ENCODE measurements at places on chromosomes 16 and 17. TPM values are rescaled to one million over a fixed set of nuclear protein-coding genes. Genes with fewer than 3 reads are reported as not detected.
A peak's percentile ranks its signal among the peaks of the same experiment; 100 is the strongest.

DNA sequence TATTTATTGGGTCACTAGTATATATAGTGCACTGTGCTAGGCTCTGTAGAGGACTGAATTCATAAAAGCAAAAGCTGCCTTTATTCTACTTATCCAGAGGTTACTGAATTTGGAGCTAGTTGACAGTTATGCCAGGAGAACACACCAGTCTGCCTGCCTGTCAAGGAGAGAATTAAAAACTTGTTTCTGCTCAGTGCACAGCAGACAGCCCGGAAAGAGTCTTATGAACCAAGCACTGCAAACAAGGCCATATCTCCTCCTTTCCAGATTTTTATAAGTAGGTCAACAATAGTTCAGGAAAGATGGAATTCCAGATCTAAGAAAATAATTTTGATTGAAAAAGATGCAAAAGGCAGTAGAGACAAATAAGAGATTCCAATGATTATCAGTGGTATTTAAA is 267.8 kb downstream of the CA10 start:
- no peak for DNase-seq

DNA sequence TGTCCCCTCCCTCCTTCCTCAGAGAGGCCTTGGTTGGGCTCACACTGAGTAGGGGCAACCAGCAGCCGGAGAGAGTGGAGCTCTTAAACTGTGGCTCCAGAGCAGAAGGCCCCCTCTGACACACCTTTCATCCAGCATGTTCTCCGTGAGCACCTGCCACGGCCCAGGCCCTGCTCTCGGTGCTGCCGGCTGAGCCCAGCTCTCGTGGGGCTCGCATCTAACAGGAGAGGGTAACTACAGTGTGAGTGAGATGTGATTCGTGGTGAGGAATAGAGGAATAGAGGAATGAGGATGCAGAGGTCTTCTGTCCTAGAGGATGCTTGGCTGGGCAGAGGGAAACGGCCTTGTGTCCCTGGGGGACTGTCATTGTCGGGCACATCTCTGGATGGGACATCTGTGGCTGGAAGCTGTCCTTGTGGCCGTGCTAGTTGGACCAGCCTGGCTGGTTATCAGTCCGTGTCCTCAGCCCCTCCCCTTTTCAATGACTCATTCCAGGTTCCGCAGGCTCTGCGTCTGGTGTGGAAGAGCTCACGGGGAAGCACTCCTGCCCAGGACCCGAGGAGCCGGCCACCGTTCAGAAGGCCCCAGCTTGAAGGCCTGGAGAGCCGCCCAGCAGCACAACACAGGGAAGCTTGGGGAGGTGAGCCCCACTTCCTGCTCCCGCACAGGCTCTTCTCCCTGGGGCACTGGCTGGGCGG is 11.9 kb upstream of the DNASE1 start:
- peak; percentile 19 for DNase-seq

DNA sequence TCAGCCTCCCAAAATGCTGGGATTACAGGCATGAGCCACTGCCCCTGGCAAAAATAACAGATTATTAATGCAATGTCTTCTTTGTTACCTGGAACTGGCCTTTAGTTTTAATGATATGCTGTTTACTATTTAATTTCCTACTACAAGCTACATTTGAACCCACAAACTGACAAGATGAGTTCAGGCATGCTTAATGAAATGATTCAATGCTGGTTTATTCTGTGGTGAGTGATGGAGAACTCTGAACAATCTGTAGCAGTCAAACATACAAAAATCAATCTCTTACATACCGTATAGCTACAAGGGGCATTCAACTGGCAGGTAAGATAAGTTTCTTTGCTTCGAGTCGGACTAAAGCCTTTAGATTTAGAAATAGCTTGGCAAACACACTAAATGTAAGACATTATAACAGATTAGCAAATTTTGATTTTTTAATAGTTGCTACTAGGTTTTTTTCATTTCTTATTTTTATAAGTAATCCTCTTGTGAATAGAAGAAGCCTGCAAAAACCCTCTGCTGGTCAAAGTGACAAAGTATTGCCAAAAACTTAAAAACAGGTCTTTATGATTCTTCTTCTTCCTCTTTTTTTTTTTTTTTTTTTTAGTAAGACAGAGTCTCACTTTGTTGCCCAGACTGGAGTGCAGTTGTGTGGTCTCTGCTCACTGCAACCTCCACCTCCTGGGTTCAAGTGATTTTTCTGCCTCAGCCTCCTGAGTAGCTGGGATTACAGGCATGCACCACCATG is 138.5 kb downstream of the SSH2 start:
- DNase-seq = peak; percentile 9

DNA sequence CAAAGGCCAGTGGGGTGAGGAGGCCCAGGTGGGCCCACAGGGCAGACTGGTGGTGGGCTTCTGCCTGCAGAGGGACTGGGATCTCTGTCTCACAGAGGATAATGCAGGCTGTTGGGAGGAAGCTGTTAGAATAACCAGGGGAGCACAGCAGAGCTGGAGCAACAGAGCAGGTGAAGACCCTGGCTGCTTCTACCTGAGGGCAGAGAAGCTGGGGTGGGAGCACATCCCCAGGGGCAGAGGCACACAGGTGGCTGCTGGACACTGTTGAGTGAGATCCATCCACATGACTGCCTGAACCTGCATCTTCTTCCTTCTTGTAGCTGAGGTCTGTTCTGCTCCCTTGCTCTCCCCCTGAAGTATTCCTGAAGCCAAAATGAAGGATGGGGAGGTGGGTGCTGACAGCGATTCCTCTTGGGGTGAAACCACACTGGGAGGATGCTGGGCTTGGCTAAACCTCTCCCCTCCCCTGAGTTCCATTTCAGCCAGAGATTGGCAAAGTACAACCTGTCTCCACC is 1725.0 kb downstream of the TP53TG3F start:
- DNase-seq = no peak

- peak; percentile 48 for DNase-seq
These were observed 8.1 kb upstream of the TIMP2 start for GRCh38 chr17:78933025-78933958.

DNA sequence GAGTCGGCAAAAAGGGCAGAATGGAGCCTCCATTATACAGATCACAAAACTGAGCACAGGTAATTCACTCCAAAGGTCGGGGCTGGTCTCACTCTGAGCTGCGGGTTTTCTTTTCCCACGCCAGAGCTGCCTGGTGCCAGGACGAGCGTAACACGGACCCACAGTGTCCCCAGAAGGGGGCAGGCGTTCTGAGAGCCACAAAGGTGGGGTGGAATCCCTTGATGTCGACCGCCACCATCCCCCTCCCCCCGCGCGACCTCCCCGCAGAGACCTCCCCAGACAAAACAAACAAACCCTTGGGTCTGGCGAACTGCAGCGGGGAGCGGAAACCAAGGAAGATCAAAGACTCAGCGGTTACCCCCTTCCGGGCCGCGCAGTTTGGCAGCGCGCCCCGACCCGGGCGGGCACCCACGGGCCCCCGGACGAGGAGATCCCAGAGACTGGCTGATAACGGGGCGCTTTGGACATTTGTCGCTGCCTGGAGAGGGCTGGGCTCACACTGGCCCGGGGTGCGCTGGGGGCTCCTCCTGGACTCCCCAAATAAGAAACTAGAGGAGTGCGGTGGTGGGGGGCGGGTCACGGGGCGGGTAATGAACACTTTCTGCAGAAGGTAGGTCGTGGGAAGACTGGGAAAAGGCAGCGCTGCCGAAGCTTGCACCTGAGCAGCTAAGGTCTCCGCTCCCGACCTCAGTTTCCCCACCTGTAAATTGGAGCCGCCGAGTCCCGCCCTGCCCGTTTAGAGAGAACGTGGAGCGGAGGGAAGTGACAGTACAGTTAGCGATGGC is 664 bp upstream of the NKD1 start:
- no peak for DNase-seq

GRCh38 chr16:84787263-84787622 is 32.5 kb upstream of the CRISPLD2 start:
- DNase-seq = no peak

GRCh38 chr16:57077714-57078113 is 14.7 kb upstream of the CPNE2 start:
- no peak for DNase-seq

DNA sequence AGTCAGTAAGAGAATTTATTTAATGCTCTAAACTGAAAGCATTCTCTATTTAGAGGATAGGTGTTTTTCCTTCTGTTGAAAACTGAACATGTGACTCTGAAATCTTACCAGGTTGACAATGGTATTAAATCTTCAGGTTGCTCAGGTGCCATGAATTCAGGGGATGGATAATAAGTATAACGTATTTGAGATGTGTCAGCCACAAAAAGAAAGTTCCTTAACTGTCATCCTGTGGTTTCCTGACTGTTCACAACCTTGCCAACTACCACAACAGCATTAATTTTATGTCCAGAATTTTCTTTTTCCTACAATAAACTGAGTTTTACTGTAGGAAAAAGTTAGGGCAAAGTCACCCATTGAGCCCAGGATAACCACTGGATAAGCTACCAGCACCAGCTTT is 243.3 kb upstream of the PSMD7 start:
- no peak for DNase-seq

- DNase-seq = no peak
These were observed 215.6 kb upstream of the CDH5 start for GRCh38 chr16:66150698-66151482.

DNA sequence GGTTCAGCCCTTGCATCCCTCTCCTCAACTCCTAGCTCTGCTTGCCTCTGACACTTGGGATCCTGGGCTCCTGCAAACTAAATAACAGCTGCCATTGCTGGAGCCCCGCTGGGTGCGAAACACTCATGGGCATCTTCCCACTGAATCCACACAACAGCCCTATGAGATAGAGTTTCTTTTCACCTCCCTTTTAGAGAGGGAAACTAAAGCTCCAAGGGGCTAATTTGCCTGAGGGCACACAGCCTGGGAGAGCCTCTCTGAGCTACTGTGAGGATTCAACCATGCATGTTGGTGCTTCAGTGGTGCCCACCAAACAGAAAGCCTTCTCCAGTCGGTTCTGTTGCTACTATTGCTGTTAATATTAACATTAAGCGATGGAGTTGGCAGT is 4.0 kb downstream of the ACBD4 start:
- no peak for DNase-seq

GRCh38 chr17:57456622-57457021 is 200.3 kb downstream of the MSI2 start:
- DNase-seq = no peak

DNA sequence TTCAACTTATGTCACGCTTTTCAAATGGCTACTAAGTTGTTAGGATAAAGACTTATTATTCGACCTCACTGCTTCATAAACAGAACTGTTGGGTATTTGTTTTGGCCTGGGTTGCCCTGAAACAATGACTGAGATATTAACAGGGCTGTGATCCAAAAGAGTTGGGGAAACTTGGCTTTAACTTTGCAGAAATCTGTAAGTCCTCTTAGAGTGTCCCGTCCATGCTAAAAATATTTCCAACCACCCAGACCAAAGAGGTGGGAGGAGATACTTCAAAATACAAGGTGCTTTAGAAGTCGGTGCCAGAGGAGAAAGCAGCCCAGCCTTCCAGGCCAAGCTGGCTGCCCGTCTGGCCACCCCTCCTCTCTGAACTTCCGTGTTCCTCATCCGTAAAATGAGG is 16.1 kb upstream of the SPATA32 start:
- no peak for DNase-seq

DNA sequence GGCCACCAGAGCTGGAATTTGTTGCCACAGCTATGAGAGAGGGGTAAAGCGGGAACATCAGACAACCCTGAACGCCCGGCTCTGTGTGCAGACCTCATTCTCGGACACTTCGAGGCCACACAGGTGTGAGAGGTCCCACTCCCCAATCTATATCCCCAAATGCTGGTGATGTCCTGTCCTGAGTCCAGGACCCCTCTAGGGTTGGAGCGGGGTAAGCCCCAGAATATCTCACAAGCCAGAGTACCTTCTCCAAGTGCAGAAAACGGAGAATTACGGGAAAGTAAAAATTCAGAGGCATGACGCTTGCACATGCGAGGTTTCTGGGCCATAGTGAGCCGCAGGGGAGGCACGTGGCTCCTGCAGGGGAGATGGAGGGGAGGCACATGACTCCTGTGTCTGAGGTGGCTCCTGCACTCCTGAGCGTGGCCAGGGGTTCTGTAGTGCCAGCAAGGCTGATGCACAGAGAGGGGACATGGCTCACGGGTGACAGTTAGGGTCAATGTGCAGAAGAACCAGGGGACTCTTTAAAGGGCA is 248.0 kb downstream of the RBFOX3 start:
- DNase-seq = no peak

DNA sequence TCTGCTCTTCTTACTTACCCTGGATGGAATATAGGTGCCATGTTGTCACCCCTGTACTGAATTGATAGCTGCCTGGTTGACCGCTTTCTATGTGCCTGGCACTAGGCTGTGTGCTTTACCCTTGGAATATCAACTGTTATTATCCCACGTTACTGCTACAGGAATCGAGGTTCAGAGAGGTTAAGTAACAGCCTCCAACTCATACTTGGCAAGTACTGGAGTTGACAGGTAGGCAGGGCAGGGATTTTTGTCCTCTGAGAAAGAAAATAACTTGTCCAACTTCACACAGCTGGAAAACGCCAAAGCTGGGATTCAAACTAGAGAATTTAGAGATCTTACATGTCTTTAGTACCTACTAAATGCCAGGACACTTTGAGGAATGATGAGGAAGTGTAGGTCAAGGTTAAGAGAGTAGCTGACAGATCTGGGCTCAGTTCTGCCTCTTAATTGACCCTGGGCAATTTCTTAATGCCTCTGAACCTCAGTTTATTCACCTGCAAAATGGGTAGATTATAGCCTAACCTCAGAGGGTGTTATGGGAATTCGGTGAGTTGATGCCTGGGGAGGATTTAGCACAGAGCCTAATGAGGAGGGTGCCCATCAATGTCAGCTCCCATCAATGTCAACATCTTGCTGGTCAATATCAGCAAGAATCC is 25.8 kb downstream of the ITPRIPL2 start:
- no peak for DNase-seq

KRT33B gene
- 0.21 TPM for polyA plus RNA-seq

PLSCR3 gene
- polyA plus RNA-seq = 82.8 TPM

CHD9NB gene
- 0.89 TPM for polyA plus RNA-seq

SBK1 gene
- 0.04 TPM for polyA plus RNA-seq

SLC38A10 gene
- polyA plus RNA-seq = 16.8 TPM

PNPO gene
- 41.1 TPM for polyA plus RNA-seq

CCL16 gene
- not detected for polyA plus RNA-seq

OTOA gene
- polyA plus RNA-seq = not detected

Measured in keratinocyte (primary cell).